ENCODE measurements at places on chromosomes 6 and 20.
A peak's percentile ranks its signal among the peaks of the same experiment; 100 is the strongest.

DNA sequence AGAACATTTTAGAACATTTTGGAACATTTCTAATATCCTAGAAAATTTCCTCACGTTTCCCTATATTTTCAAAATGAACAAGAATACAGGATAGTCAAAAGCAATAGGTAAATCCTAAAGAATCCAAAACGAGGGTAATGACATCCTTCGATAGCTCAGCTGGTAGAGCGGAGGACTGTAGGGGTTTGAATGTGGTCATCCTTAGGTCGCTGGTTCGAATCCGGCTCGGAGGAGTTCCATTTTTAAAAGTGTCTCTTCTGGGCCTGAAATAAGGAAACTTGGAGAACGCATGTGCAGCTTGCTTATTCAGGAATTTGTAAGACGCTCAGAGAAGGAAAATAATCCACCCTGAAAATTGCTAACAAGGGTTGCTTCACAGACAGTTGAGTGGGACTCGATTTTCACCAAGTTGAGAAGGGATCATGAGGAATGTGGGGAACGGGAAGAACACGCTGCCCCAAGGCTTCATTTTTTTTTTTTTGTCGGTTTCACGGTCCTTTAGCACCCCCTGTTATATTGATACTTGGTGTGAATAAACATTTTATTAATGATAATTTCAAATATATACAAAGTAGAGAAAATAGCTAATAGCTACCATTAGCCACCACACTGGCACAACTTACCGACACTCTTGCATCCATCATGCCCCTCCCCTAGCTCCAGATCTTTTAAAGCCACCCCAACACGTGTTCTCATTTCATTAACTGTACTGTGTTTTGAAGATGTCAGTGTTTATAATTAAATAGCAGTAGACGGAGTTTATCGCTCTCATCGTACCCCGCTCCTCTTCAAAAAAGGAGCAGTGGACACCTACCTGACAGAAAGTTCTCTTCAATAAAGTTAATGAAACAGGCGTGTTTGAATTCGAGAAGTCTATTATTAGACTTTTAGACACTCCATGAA is 1.8 kb upstream of the ABT1 start:
- DNase-seq: no peak

DNA sequence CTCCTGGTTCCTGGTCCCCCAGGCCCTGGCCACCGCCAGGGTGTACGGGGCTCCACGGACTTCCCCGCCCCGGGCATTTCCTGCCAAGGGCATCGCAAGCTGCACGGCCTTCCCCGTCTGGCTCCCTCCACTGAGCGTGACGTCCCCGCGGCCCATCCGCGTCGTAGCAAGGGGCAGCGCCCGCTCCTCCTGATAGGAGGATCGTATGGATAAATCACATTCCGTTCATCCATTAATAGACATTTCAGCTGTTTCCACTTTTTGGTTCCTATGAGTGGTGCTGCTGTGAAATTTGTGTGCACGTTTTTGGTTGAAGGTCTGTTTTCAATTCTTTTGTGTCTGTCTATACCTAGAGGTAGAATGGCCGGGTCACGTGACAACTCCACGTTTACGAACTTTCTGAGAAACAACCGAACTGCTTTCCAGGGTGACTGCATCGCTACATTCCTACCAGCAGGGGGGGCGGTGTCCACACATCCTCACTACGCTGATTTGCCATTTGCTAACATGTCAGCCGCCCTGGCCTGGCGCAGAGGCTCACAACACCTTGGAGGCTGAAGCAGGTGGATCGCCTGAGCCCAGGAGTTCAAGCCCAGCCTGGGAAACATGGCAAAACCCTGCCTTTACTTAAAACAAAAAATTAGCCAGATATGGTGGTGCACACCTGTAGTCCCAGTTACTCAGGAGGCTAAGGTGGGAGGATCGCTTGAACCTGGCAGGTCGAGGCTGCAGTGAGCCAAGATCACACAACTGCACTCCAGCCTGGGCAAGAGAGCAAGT is 37.7 kb downstream of the KCNQ2 start:
- DNase-seq: peak; percentile 70

- DNase-seq: no peak
Observed at GRCh38 chr6:26426691-26427450, 13.4 kb upstream of the BTN3A3 start.

- DNase-seq: no peak
Observed at GRCh38 chr6:42525206-42525605, 38.6 kb upstream of the UBR2 start.

- DNase-seq: no peak
Observed at GRCh38 chr20:4787820-4788219, 66.1 kb downstream of the PRND start.

- DNase-seq: no peak
Observed at GRCh38 chr6:95517004-95517403, 60.3 kb upstream of the MANEA start.

GRCh38 chr6:24140591-24140990 is 14.6 kb downstream of the NRSN1 start:
- no peak for DNase-seq

All from stimulated activated CD4-positive, alpha-beta T cell treated with anti-CD3 and anti-CD28 coated beads, Interleukin-2, amount 100 ng/mL, for 4 hours (primary cell).